Hypothalamus (tissue), 51 donors: ENCODE measurements at places on chromosomes 2 and 18.
A peak's percentile ranks its signal among the peaks of the same experiment; 100 is the strongest.

DNA sequence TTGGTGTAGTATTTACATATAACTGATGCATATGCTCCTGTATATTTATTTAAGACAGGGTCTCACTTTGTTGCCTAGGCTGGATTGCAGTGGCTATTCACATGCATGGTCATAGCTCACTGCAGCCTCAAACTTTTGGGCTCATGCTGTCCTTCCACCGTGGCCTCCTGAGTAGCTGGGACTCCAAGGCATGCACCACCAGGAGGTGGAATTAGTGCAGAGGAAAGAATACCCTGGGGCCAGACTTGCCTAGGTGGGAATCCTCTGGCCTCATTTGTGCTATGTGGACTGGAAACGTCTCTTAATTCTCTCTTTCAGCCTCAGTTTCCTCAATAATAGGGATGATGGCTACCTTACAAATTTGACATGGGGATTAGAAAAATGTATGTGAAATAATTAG, 2.3 kb downstream of the CEP192 start:
- no peak for DNase-seq

DNA sequence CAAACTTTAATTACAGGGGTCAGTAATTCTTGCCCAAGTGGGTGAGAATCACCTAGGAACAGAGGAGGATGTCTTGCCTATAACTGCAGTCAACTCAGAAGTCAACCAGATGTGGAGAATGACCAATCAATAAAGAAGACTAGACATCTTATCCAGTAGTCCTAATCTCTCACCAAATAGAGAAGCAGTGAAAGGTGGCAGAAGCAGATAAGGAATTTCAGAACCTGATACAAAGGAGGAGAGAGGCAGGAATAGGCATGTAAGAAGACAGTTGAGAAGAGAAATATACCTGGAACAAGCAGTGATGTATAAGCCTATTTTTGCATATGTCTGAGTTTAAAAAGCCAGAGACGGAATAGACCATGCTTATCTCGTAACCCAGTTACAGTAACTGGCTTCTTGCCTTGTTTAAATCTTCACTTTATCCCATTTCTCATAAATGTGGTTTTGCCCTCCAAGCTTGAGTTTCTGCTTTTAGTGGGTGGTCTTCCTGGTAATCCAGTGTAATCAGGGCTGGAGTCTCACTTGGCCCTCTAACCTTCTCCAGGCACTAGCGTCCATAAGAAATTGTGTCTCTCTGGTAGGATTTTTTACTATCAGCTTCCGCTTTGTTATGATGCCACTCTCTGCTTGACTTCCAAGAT, 401.0 kb downstream of the SUCLG1 start:
- DNase-seq: no peak

- no peak for DNase-seq
Measured at GRCh38 chr2:129821445-129821844, 158.0 kb upstream of the RAB6C start.

GRCh38 chr2:218829868-218830451, 1.6 kb downstream of the PRKAG3 start:
- no peak for DNase-seq

GRCh38 chr2:39517102-39517436, 80.0 kb upstream of the MAP4K3 start:
- DNase-seq: no peak

- no peak for DNase-seq
Measured at GRCh38 chr2:221455214-221455613, 116.9 kb downstream of the EPHA4 start.

- peak; percentile 97 for DNase-seq
Measured at GRCh38 chr2:240586198-240586918, at the start of gene CAPN10. Gene CAPN10, plus strand, starts transcription at chr2:240586734. Its CDS starts 178 bp downstream, at chr2:240586912.

DNA sequence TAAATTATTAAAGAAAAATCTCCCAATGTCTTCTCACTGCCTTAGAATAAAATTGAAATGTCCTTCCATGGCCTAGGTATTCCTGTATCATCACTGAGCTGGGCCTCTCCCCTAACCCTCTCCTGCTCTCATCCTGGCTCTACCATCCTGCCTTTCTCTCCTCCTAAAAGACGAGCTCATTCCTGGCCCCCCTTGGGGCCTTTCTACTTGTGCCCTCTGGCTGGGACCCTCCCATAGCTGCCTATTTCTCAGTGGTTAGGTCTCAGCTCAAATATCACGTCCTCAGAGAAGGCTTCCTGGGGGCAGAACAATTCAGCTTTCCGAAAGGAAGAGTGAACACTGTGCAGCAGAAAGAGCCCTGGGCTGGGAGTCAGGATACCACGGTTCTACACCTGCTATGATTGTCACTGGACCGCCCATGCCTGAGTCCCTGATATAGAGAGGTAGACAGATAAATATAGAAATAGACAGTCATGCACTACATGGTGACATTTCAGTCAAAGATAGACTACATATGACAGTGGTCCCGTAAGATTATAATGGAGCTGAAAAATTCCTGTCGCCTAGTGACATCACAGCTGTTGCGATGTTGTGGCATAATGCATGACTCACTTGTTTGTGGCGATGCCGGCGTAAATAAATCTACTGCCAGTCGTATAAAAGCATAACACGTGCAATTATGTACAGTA, 9.4 kb downstream of the DNPEP start:
- DNase-seq: no peak

DNA sequence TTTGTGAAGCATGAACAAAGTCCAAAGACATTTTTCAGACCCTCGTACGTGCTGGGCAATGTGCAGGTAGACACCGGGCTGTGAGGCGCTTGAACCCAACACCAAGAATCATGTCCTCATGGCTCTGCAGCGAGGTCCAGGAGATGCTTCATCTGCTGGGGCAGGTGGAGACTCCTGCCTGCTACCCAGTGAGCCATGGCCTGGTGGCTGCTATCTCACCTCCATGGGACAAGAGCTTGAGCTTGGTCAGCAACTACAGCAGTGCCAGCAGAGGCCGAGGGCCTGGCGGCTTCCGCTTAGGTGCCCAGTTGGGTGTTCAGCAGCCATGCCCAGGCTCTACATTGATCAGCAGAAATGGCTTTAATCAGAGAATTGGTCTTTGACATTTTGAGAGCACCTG, 281.0 kb upstream of the HS6ST1 start:
- DNase-seq: no peak

GRCh38 chr2:241844066-241844728, 14.5 kb downstream of the PDCD1 start:
- no peak for DNase-seq

DNA sequence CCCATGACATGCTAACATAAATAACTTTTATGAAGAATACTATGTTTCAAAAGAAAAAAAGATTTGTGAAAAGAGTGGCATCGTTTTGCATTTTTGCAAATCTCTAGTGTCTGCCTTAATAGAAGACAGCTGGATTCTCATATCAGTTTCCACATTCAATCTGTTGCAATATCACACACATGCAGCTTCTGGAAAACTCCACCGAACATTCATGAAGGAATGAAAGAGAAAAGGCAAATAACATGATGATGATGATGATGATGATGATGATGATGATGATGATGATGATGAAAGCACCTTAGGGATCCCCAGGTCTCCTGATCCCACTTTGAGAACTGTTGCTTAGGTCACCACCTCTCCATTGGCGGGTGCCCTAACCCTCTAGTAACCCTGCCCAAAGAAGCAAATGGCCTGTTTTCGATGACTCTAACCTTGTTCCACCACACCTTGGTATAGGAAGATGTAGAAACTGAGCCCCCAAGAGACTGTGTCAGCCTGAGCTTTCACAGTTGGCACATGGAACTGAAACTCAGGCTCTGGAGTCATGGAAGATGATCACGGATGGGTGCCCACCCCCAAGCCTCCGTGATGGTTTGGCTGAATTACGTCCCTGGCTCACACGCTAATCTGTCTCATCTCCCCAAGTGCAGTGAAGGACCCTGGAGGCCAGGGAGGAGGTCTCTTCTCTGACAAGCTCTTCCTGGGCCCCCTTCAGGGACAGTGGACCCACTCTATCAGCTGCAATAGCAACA, 80.1 kb upstream of the SMAD7 start:
- no peak for DNase-seq

DNA sequence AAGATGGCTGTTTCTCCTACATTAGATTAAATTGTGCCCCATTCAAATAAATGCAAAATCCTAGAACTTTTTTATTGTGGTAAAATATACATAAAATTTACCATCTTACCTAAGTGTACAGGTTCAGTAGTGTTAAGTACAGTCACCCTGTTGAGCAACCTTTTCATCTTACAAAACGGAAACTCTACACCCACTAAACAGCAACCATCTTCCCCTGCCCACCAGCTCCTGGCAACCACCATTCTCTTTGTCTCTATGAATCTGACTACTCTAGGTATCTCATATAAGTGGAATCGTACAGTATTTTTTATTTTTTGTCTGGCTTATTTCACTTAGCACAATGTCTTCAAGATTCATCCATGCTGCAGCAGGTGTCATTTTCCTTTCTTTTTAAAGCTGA, 53.0 kb downstream of the ASXL2 start:
- no peak for DNase-seq

GRCh38 chr2:210919128-210919527, 362.7 kb downstream of the CPS1 start:
- DNase-seq: no peak

DNA sequence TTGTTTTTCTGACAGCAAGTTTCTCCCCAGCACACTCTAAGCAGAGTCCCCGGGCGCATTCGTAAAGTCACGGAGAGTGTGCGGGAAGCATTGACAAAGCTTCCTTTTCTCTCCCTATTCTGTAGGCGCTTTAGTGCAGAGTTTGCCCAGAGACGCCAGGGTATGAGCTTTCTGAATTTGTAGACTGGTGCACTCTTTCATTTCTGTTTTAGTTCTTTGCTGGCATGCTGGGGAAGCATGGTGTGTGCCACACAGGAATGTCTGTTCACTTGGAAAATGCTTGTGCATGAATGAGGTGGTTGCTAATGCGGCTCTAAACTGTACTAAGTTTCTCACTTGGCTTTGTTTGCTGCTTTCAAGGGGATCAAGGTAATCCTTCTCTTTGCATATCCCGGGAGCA, 102.6 kb downstream of the RTN4 start:
- no peak for DNase-seq

- DNase-seq: no peak
Measured at GRCh38 chr18:76604935-76605240, 109.8 kb upstream of the ZNF516 start.

DNA sequence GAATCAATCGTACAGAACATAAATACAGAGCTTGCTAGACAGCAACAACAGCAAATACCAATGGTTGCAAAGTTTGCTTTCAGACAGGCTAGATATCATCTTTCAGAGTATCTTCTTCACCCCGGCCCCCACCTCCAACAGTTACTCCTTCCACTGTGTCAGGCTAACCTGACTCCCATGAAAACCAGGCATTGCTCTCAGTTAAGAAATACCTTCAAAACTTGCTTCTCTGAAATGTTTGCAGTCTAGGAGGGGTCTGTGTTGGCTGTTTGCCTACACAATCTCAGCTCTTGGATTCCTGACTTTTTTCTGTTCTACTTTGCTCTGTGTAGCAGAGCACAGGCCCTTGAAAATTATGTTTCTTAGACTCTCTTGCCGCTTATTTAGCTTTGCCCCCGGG, 599.5 kb upstream of the SYT4 start:
- no peak for DNase-seq

- DNase-seq: no peak
Measured at GRCh38 chr2:30655660-30656059, 151.6 kb downstream of the CAPN13 start.

DNA sequence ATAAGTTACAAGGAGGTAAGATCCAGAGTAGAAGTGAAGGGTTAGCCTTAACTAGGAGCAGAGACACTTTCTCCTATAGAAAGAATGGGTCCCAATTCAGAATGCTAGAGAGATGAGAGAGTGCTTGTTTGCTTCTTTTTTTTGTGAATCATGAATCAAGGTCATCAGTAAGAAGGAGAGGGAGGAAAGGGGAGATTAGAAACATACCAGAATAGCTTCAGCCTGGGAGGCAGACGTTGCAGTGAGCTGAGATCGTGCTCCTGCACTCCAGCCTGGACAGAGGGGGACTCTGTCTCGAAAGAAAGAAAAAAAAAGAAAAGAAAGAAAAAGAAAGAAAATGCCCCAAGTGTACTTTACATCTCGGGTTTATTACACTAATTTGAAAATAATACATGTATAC, 55.8 kb upstream of the SLC35F5 start:
- no peak for DNase-seq

DNA sequence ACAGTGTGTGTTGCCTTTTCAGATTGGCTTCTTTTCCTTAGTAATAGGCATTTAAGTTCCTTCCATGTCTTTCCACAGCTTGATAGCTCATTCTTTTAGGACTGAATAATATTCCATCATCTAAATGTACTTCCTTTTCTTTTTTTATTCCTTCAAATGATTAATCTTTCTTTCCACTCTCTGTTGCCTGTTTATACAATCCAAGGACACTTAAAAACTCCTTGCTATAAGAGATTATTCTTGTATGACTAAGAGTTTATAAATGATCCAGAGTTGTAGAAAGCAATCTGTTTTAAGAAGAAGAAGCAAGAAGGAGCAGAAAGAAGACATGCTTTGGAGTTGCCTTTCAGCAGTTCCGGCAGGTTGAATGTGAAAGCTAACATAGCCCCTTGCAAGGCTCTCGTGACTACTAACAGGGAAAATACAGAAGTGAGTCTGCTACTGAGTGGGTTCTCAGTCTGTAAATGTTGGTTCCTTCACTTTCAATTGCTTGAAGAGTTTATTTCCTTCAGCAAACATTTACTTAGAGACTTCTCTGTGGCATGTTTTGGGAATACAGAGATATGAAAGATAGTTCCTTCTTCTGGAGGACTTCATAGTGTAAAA, 123.0 kb downstream of the PMAIP1 start:
- DNase-seq: no peak

DNA sequence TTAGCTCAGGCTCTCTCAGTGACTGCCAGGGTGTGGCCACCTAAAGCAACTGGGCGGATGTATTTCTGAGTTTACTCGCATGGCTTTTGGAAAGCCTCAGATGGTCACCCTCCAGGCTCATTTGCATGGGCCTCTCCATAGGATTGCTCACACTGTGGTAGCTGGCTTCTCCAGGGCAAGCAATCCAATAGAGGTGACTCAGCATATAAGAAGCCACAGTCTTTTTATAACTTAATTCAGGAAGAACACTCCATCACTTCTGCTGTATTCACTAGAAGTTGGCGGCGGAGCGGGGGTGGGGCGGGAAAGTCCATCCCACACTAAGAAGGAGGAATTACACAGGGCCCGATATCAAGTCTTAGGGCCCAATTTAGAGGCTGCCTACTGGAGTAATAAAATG, 3.6 kb upstream of the DOK6 start:
- DNase-seq: no peak

DNA sequence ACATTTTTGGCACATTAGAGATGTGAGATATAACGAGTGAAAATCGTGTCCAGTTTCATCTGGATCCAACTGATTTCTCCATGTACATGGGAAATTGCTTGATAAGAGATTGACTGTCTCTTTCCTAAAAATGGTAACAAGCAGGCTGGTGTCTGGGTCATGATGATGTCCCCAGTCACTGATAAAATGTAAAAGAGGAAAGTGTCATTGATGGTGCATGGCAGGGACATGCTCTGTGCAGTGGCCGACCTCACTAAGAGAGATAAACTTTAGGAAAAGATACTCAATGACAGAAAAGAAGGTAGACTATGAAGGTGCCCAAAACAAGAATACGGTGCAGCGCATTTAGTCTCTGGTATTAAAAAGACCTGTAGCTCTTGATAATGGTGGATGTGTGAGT, 1517.5 kb downstream of the RPIA start:
- DNase-seq: no peak

GRCh38 chr2:188292348-188293239, 920 bp downstream of the GULP1 start:
- peak; percentile 19 for DNase-seq
